ENCODE measurements at places on chromosomes 6 and 20.

DNA sequence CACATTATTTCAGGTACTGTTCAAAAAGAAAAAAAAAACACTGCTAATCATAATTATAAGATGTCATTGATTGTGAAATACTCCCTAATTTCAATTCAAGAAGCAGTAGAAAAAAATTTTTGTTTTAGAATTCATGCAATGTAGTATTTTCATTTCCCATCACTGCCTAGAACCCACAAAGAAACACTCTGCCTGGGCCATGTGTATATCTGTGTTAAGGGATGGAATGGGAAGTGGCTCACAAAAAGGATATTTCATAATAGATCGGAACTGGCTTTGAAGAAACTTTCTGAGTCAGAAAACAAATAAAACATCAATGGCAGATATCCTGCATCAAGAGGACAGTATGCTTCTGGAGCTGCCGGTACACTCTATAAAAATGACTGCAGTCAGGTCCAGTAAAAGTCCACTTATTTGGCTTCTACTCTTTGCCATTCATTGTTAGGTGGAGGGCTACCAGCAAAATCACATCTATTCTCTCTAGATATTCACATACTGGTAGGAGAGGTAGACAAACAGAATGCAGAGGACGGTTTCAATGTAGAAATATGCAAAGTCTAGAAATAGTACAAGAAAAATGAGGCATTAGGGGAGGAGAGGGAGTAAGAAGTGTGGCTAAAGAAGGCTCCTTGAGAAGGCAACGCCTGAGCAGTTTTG, 135.0 kb upstream of the TNFAIP3 start:
- DNase-seq = no peak

- DNase-seq = no peak
These were observed 147.5 kb downstream of the THBS2 start for GRCh38 chr6:169106176-169106575.

GRCh38 chr6:87718662-87719433, 16.8 kb upstream of the AKIRIN2 start:
- no peak for DNase-seq

GRCh38 chr20:39874049-39874893, 814.8 kb downstream of the MAFB start:
- DNase-seq = peak; percentile 87

DNA sequence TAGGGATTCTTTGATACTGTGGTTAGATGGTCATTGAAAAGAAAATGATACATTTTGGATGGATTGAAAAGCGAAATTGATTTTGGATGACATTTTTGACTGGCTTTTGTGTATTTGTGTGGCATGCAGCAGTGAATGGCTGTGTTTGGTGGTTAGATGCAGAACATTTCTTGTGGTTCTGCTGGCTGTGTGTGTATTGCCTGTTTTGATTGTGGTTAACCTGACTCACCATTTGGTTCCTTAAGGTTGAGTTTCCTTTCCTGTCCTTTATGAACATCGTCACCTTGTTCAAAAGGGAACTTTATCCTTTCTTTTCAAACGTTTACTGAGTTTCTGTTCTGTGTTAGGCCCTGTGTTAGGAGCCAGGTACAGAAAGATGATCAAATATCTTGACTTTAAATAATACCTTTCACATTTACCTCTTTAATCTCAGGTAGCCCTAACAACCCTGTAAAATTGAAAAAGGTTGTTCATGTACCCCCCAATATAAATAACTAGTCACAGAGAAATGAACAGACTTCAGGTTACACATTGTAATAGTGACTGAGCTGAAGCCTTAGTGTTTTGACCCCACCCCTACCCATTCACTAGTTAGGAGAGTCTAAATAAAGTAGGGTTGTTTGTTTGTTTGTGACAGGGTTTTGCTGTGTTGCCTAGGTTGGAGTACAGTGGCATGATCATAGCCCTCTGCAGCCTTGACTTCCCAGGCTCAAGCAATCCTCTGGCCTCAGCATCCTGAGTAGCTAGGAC, 23.8 kb downstream of the ANKS1A start:
- DNase-seq = peak; percentile 76

DNA sequence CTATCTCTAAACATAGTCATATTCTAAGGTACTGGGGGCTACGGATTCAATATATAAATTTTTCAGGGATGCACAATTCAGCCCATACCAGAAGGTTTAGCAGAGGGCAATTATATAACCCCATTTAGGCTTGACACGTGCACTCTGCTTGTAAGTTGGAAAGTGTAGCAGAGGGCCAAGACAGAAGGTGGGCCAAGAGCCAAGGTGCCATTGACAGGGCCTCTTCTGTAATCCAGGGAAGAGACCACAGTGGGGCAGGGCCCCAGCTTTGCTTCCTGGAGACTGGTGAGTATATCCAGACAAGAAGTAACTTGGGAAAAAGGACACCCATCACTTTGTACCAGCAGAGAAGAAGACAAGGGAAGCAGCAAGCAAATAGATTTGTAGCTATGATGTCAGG, 672.4 kb upstream of the MARCKS start:
- no peak for DNase-seq

GRCh38 chr6:129981598-129981997, 36.8 kb upstream of the L3MBTL3 start:
- peak; percentile 12 for DNase-seq

DNA sequence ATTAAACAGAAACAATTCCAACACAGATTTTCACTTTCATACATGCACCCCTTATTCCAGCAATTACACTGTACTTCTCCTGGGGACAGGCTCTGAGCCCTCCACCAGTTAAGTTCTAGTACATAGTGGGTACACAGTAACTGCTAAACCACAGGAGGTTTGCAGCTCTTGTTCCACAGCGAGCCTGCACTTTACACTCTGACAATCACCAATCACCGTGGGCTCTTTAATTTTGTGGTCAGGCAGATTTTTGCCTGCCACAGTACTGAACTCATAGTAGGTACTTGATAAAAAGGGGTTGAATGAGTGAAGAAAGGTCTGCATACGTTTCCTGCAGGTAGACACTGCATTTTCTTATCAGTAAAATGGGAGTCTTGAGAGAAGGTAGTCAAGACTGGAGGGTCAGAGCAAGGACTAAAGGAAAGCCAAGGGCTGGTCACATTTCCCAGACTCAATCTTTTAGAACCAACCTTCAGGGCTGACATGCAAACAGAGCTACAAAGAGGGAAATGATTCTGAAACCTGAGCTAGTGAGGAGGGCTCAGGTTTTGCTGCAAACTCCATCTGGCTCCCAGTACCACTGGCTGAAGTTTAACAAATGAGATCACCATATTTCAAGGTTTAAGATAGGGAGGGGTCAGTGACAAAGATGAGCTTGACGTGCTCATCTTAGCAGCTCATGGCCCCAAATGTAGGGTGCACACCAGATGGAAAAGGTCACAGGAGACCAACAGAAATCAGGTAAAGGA, 404.6 kb downstream of the BTBD9 start:
- peak; percentile 72 for DNase-seq

GRCh38 chr6:27879837-27880236, 32.4 kb downstream of the OR2B2 start:
- no peak for DNase-seq

GRCh38 chr6:169640983-169641382, 60.8 kb downstream of the WDR27 start:
- no peak for DNase-seq

GRCh38 chr20:34600892-34601653, 42.6 kb downstream of the MAP1LC3A start:
- peak; percentile 28 for DNase-seq

- no peak for DNase-seq
These were observed 13.9 kb downstream of the PMEPA1 start for GRCh38 chr20:57695940-57696339.

DNA sequence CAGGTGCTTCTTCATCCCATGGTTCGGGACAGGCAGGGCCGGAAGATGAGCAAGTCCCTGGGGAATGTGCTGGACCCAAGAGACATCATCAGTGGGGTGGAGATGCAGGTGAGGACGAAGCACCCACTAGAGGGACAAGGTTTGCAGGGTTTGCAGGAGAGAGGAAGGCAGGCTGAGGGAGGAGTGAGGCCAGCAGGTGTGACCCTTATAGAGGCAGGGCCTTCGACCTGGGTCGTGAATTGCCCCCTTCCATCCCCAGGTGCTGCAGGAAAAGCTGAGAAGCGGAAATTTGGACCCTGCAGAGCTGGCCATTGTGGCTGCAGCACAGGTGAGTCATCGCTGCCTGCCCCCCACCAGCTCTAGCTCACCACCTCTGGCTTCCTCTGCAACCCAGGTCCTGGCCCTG, 8.4 kb downstream of the VARS2 start:
- DNase-seq = no peak

- no peak for DNase-seq
These were observed 262.9 kb upstream of the BTBD3 start for GRCh38 chr20:11654766-11655165.

DNA sequence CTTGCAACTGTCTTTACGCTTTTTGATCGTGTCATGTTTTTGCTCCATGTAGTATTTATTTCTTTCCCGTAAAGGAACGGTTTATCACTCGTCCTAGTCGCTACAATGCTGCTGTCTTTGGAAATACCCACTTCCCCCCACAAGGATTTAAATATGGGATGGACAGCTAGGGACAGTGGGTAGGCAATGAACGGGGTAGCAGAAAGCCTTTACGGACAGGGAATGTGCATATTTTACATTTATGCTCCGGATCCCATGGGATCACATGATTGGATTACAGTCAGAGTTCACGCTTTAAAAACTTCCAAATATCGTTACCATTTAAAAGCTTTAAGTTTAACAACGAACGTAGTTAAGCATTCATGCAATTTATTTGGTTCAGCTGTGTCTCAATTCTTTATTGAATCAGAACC, 1.2 kb downstream of the HIVEP1 start:
- no peak for DNase-seq

- peak; percentile 40 for DNase-seq
These were observed 22.5 kb upstream of the C6orf58 start for GRCh38 chr6:127554435-127555006.

GRCh38 chr6:13763740-13764381, 50.5 kb downstream of the MCUR1 start:
- DNase-seq = peak; percentile 77

DNA sequence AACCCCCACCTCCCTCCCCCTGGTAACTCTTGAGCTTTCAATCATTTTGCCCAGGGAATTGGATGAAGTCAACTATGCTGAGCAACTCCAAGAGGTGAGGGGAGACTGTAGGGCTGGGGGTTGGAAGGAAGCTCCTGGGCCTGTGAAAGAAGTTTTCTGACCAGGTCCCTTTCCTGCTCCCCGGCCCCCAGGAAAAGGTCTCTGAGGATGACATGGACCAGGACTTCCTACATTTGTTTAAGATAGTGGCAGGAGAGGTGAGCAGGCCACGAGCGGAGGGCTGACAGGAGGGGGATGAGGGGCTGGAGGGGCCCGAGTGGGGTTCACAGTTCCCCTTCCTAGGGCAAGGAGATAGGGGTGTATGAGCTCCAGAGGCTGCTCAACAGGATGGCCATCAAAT, 21.8 kb downstream of the CAPN11 start:
- DNase-seq = no peak

GRCh38 chr6:73290435-73290834, 27.4 kb upstream of the KHDC1 start:
- DNase-seq = no peak

DNA sequence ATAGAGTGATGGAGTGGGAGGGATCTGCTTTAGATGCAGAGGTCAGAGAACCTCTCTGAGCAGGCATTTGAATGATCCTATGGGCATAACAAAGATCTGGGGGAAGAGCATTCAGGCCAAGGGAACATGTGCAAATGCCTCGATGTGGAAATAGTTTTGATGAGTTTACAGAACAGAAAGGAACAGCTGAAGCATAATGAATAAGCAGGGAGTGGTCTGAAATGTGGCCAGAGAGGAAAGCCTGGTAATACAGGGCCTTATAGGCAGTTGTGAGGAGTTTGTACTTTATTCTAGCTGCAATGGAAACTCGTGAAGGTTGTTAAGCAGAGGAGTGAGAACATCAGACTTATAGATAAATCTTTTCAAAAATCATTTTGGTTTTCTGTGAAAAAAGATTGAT, 33.0 kb upstream of the ME1 start:
- no peak for DNase-seq

GRCh38 chr6:90008189-90008907, 114.1 kb downstream of the GJA10 start:
- peak; percentile 65 for DNase-seq

- peak; percentile 88 for DNase-seq
These were observed 40.1 kb upstream of the AKIRIN2 start for GRCh38 chr6:87742106-87742505.

DNA sequence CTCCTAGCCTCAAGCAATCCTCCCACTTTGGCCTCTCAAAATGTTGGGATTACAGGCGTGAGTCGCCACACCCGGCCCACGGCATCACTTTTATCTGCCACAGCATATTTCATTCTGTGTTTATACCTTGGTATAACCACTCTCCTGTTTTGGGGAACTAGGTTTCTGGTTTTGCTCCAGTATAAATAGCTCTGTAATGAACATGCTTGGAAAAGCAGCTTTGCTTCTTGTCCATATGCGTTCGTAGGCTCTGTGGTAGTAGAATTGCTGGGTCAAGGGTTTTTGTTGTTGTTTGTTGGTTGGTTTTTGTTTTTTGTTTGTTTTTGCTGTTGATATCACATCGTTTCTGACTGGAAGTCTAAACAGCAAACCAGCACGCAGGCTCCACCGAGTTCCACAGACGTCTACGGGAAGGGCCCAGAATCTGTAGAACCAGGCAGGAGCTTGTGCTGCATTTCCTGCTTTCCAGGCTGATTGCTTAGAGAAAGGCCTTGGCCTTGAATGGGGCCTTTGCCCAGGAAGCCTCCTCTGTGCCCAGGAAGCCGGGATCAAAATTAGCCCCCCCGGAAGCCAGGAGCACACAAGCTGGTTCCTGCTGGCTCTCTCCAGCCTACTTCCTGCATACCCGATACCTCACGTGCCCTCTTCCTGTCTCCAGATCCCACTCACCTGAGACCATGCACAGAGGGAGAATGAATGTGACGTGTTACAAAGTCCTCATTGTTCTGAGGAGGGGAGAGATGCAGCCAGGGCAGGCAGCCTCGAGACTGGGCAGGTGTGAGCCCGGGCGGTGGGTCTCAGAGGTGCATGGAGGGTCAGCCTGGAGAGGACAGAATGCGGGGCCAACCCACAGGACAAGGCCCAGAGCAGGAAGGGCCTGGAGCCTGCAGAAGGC, 34.7 kb downstream of the AAR2 start:
- no peak for DNase-seq

- DNase-seq = peak; percentile 27
These were observed 80.6 kb upstream of the ARMC2 start for GRCh38 chr6:108767418-108768165.

- DNase-seq = no peak
These were observed 19.2 kb upstream of the TSPYL1 start for GRCh38 chr6:116298973-116299372.

GRCh38 chr20:30811885-30812671, 445.4 kb upstream of the DEFB115 start:
- DNase-seq = peak; percentile 66

- DNase-seq = no peak
These were observed 70.4 kb downstream of the ABHD12 start for GRCh38 chr20:25320035-25320800.

All from GM12865 (cell line).